CD4-positive, CD25-positive, alpha-beta regulatory T cell (primary cell): ENCODE measurements at places on chromosomes 7 and 10.

DNA sequence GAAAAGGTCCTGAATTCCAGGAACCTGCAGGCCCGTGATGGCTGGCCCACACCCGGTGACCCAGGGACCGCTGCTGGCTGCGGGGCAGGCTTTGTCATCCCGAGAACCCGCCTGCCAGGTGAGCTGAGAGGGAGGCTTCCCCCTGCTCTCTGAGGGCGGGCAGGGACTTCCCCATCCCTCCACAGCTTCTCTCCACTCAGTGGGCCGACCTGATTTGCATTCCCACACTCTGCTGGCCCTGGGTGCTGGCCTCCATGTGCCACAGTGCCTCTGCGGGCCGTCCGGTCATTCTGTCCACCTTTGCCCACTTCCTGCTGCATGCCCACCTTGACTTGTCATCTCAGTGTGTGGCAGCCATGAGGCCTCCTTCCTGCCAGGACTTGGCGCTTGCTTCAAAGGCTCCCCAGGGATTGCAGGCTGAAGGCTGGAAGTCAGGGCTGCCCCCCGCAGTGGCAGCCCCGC lies 35.3 kb downstream of the PALD1 start:
- DNase-seq = peak; percentile 9

DNA sequence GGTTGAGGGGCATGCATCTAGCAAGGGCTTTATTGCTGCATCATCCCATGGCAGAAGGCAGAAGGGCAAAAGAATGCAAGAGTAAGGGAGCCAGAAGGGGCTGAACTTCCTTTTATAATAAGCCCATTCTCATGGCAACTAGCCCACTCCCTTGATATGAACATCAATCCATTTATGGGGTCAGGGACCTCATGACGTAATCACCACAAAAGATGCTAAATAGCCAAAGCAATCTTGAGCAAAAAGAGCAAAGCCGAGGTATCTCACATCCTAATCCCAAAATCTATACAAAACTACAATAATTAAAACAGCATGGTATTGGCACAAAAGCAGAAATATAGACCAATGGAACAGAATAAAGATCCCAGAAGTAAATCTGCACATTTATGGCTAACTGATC lies 499.9 kb downstream of the ATRNL1 start:
- no peak for DNase-seq

DNA sequence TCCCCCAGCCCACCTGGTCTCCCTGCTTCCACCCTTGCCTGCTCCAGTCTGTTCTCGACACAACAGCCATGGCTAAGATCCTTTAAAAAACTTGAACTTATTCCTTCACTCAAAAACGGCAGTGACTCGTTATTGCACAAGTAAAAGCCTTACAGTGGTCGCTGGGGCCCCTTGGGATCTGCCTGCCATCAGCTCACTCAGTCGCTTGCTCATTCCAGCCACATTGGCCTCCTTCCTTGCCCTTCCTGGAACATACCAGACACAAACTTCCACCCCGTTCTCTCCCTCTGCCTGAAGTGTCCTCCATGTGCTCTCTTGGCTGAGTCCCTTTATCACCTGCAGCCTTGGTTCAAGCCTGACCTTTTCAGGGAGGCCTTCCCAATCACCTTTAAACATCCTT lies 4.7 kb downstream of the CCNY start:
- DNase-seq = no peak

DNA sequence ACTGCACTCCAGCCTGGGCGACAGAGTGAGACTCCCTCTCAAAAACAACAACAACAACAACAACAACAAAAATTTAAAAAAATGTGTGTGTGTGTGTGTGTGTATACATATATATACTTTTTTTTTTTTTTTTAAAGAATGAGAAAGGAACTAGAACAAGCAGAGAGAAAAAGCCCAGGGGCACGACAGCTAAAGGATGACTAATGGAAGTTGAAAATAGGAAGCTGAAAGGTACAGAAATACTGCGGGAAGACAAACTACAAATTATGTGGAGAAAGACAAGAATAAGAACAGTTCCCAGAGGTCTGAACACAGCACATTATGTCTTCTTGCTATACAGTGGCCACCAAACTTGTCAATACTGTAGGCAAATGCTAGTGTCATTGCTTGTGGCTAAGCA lies 141.9 kb upstream of the PRSS1 start:
- DNase-seq = no peak

DNA sequence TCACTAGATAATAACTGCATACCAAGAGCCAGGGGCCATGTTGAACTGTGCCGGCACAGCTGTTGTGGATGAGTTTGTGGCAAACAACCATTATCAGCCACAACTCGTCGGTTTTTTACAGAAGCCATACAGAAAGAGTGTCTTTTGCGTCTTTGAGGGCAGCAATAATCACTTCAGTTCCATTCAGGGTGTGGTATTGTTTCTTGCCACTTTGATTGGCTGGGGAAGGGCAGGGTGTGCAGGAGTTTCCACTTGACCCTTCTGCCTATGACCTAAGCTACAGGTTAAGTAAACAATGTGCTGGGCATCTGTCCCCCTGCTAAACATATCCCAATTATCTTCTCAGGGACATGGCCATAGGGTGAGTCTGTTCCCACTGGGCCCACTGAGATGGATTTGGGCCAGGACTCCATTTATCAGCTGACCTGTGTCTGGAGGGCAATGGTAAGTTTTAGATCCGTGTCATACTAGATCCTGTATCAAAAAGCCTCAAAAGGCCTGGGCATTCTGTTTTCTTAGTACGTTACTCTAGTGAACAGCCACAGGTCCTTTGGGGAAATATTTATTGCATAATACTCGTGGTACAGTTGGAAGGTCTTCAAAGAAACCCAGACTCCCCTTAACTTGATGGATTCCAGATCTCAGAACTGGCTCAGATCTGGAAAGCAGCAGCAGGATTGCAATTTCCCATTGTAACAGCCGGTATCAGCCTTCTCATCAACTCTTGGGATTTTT lies 15.9 kb downstream of the ZNF3 start:
- DNase-seq = no peak

- DNase-seq = no peak
These were observed 209.8 kb downstream of the CCDC3 start for GRCh38 chr10:12791728-12792127.

- DNase-seq = no peak
These were observed 213.4 kb downstream of the MAD1L1 start for GRCh38 chr7:2019461-2019710.

GRCh38 chr7:15219758-15220157 lies 317.2 kb upstream of the DGKB start:
- DNase-seq = no peak

DNA sequence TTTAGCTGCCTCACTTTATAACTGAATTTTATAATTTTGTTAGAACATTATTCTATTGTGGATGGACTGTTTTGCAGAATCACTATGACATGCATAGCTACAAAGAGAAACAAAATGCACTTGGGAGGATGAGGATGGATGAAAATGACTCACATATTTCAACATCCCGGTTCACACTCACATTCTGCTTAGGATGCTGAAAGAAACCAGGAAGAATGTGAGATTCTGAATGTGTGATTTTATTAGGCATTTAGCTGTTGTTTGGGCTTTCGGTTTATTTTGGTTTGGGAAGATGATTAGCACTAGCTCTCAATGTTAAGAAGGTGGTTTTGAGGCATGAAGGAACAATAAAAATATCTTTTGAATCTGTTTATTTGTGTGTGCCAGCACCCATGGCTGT lies 235.5 kb downstream of the SEMA3E start:
- no peak for DNase-seq

DNA sequence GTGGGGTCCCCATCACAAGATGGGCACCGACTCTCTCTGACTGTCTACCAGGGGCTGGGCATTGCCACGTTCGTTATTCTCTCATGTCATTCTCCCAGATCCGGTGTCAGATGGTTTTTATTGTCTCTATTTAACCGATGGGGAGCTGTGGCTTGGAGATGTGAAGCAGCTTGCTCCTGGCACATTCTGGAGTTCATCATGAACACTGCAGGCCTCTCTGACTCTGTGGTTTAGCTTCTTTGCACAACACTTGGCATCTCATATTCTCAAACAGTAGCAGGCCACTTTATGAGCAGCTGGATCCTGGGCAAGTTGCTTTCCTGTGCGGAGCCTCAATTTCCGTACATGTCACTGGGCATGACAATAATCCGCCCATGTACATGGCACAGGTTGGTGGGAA lies 119.9 kb downstream of the LRRC18 start:
- DNase-seq = no peak

GRCh38 chr7:105675934-105676371 lies 94.7 kb upstream of the EFCAB10 start:
- peak; percentile 71 for DNase-seq

DNA sequence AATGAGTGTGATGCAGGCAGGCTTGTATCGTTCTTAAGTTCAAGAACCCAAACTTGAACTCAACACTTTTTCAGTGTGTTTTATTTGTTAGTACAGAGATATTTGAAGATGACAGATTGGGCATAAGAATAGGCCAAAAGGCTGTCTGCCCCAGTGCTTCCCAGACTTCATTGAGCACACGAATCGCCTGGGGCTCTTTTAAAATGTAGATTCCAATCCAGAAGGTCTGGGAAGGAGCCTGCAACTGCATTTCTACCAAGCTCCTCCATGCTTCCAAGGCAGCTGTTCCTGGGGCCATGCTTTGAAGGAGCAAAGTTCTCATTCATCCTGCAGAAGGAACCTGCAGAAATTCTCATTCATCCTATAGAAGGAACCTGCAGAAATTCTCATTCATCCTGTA lies 114.5 kb upstream of the INSYN2A start:
- DNase-seq = no peak

DNA sequence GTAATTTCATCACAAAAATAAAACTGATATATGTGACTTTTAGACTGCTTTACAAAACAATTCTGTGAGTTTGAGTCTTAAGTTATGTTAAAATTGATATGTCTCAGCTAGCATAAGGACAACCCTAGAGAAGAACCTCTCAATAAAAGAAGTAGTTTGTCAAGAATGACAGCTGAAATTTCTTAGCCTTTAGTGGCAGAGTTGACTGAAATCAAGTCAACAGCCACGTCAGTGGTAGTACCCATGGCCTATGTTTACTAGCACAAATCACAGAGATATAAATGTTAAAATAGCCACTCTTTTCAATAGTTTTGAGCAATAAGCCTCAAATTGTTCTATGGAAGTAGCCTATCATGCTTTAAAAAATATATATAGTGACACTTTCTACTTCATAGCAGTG lies 138.9 kb upstream of the FERD3L start:
- DNase-seq = no peak

GRCh38 chr7:14414274-14414986 lies 425.0 kb upstream of the ETV1 start:
- DNase-seq = no peak

DNA sequence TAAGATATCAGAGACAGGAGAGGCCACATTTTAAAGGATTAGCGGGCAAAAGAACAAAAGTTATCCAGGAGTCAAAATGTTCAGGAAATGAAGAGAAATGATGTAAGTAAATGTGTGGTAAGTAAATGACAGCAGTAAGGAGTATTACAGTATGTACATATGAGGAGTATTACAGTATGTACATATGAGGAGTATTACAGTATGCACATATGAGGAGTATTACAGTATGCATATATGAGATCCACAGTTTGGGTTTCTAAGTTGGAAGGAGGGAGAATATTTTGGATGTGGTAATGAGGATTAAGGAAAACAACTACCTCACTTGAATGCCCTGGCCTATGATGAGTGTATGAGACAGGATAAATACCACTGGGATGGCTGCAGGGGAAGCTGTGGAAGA lies 192.4 kb upstream of the DGKB start:
- DNase-seq = no peak

- DNase-seq = no peak
These were observed 168.2 kb downstream of the ETV1 start for GRCh38 chr7:13821152-13821787.

GRCh38 chr7:21450076-21450475 lies 22.2 kb downstream of the SP4 start:
- no peak for DNase-seq

DNA sequence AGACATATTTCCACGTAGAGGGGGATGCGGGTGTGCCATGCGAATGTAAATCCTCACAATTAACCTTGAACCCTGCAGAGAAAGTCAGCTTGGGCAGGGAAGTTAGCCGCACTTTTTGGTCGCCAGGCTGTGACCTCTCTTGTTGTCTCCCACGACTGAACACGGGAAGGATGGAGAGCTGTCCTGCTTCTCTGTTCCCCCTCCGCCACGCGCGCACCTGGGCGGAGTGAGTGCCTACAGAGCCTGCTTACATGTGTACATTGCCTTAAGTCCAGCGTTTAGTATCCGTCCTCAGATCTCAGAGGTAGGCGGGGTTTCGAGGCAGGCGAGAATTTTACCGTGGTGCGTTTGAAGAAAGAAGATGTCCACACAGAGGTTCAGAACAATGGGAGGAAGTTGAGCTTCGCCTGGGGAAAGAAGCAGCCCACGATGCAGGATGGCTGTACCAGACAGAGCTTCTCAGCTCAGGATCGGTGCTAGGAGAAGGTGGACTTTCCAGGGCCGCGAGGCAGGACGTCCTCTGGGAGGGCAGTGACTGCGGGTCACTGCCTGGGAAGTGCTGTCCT lies 482 bp upstream of the ERCC6 start:
- peak; percentile 27 for DNase-seq

- no peak for DNase-seq
These were observed 594 bp upstream of the RP9 start for GRCh38 chr7:33109758-33110238.

- DNase-seq = no peak
These were observed 19.5 kb downstream of the GLI3 start for GRCh38 chr7:42217548-42217947.

DNA sequence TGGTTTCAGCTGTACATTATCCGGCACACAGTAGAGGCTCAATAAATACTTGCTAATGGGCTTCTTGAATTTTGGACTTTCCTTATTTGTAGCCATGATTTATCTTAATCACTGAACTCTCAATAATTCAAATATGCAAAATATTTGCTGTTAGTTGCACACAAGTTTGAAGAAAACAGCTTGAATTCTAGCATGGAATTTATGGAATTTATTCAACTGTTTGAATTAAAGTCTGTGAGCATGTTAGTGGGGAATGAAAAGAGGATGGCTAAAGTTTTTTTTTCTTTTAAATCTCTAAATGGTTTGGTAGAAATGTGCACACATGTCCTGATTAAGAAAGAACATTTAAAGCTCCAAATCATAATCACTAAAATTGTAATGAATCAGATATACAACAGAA lies 42.5 kb downstream of the SIRT1 start:
- no peak for DNase-seq
